ENCODE measurements at places on chromosomes 12 and 14.

GRCh38 chr14:100278702-100279101 lies 27.5 kb downstream of the SLC25A29 start:
- DNase-seq = no peak

- no peak for DNase-seq
Measured at GRCh38 chr14:61603736-61604135, 91.6 kb upstream of the HIF1A start.

- peak; percentile 51 for DNase-seq
Measured at GRCh38 chr12:120361506-120362208, 7.3 kb downstream of the MSI1 start.

DNA sequence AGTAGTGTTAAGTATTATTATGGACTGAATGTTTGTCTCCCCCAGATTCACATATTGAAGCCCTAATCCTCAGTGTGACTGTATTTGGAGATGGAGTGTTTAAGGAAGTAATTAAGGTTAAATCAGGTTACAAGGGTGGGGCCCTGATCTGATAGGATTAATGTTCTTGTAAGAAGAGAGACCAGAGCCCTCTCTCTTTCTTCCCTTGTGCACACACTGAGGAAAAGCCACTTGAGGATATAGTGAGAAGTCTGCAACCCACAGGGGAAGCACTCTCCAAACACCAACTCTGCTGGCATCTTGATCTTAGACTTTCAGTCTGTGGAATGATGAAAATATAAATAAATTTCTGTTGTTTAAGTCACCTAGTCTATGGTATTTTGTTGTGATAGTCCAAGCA lies 2.2 kb upstream of the KLRG1 start:
- no peak for DNase-seq

DNA sequence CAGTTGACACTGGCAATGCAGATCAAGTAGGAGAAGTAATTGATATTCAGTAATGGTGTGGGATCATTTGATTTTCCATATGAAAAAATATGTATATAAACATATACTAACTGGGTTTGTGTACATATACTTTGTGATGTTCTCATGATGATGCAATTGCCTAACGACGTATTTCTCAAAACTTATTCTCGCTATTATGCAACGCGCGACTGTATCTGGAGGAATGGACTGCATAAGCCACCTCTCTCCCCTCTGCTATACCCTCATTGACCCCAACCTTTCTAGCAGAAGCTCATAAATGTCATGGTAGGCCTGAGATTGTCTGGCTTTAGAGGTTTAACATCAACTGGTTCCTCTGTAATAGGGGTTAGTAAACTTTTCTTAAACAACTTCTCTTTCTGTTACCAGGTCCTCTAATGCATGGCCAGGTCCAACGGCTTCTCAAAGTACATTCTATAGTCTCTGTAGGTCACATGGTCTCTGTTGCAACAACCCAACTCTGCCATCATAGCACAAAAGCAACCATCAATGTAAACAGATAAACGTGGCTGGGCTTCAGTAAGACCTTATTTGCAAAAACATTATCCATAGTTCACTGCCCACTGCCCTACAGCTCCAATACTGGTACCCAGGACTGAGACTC lies 59.3 kb downstream of the FOXN3 start:
- no peak for DNase-seq

DNA sequence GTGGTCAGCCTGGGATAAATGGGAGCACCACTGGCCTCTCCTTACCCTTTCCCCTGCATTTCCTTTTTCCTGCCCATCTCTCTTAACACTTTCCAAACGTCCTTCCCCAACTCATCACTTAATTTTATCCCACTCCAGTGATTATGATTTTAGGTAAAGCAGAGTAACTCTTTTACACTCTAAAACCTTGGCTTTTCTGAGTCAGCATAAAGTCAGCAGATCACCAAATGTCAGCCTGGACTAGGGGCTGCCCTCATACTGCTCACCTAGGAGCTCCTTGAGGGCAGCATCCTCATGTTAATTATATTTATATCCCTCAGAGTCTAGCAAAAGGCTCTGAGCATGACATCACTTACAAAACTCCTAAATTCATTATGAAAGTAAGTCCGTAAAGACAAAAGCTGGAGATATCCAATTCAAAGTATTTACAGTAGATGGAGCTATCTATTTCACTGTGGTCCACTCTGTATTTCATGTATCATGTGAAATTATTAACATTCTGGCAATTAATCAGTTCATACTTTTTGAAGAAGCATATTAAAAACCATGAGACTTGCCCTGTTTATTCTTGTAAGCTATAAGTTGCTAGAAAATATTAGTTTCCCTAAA lies 17.0 kb upstream of the DICER1 start:
- DNase-seq = no peak

GRCh38 chr12:21571046-21571445 lies 33.6 kb downstream of the GYS2 start:
- no peak for DNase-seq

DNA sequence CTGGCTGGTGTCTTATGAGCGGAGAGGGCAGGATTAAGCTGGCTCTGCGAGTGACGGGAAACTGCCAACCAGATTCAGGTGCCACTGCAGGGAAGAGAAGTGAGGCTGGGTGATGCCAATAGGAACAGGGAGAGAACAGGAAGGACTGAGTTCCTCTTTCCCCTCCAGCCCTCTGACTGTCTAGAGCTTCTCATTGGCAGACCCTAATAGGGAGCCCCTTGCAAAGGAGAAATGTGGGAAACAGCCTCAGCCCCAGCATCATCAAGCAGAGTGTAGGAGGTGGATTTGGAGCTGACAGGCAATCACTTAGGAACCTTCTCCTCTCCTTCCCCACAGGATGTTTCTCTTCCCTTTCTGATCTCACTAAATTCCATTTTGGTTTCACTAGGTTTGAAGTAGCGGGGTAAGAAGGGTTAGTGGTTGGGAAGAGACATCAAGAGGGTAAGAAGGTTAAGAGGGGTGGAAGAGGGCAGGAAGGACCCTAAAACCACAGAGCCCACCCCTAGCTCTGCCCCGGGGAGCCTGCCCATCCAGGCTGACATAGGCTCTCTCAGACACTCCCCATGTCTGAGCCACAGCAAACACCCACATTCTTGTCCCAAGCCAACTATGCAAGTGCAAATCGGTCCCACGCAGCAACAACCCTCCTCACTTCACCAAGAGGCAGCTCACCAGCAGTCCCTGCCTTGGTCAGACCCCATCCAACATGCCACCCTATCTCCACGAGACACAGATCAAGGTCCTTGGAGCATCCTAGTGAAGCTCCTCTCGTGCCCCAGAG lies 111.1 kb downstream of the STAB2 start:
- DNase-seq = no peak

GRCh38 chr14:68564826-68565759 lies 227.8 kb downstream of the ZFP36L1 start:
- no peak for DNase-seq

GRCh38 chr14:70064136-70064865 lies 124.5 kb downstream of the SLC8A3 start:
- DNase-seq = no peak

DNA sequence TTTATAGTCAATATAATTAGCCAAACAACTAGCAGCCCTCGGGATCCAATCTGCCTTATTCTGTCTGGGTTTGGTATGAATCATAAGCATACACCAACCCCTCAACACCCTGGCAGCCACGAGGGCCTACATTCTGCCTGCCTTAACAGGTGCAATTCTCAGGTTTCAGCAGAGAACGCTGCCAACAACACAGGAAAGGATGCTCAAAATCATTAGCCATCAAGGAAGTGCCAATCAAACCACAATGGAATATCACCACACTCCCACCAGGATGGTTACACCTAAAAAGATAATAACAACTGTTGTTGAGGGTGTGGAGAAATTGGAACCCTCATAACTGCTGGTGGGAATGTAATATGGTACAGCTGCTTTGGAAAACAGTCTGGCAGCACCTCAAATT lies 122.8 kb downstream of the TTC7B start:
- no peak for DNase-seq

- peak; percentile 20 for DNase-seq
Measured at GRCh38 chr12:132812631-132813305, 15.9 kb downstream of the GOLGA3 start.

DNA sequence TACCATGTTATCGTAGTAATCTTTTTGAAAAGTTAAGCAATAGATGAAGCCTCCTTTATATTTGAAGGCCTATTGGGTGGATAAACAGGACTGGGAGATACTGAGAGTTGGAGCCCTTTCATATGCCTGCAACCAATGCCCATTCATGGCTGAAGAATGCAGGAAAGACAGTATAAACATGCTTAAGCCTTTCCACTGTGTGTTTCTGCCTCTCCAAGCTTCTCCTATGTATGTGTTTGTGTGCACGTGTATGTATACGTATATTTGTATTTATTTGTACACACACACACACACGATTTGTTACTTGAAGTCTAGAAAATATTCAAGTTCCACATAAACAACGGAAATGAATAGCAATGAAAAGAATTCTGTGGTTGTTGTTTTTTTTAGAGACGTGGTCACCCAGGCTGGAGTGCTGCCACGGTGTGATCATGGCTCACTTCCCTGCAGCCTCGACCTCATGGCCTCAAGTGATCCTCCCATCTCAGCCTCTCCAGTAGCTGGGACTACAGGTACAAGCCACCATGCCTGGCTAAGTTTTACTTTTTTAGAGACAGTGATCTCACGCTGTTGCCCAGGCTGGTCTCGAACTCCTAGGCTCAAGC lies 1453.5 kb downstream of the AACS start:
- DNase-seq = no peak

DNA sequence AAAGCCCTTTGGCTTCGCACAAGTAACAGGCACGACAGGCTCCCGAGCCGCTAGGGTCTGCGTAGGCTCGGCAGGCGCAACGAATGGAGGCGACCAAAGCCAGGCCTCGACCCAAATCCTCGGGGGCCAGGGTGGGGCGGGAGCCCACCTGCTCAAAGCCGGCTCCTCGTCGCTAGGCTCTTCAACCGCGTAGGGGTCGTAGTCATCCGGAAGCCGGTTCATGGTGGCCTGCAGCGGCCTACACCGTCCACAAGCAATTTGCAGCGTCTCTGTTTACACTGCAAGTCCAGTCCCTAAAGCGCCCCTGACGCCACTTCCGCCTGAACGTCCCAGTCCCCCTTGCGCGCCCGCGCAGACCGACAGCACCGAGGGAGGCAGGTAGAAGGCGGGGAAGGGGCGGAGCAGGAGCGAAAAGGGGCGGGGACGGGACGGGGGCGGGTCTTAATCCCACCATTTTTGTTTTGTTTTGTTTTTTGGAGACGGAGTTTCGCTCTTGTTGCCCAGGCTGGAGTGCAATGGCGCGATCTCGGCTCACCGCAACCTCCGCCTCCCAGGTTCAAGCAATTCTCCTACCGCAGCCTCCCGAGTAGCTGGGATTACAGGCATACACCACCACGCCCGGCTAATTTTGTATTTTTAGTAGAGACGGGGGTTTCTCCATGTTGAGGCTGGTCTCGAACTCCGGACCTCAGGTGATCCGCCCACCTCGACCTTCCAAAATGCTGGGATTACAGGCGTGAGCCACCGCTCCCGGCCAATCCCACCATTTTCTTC lies at the start of gene EAPP:
EAPP (minus strand) TSS at position 295 of the 774 bp plus-strand sequence; CDS start at position 222, 73 bp downstream.
- DNase-seq = no peak

DNA sequence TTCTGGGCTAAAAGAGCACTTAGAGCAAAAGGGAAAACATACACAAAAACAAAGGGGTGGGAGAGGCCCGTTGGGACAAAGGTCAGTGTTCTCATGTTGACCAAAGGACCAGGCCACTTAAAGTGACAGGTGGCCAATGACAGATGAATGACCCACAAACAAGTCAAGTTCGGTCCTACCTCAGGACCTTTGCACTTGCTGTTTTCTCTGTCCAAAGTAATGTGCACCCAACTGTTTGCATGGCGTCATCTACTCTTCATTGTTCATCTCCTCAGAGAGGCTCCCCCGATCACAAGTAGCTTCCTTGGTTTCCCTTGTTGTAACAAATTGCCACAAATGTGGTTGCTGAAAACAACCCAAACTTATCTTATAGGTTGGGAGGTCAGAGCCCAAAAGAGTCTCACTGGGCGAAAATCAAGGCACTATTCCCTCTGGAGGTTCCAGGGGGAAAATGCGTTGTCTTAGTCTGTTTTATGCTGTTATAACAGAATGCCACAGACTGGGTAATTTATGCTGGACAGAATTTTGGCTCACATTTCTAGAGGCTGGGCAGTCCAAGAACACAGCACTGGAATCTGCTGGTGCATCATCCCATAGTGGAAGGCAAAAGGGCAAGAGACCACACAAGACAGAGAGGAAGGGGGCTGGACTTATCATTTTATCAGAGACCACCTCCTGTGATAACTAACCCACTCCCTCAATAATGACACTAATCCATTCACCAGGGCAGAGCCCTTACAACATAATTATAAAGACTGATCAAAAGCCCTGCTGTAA lies 23.9 kb downstream of the CLMN start:
- no peak for DNase-seq

DNA sequence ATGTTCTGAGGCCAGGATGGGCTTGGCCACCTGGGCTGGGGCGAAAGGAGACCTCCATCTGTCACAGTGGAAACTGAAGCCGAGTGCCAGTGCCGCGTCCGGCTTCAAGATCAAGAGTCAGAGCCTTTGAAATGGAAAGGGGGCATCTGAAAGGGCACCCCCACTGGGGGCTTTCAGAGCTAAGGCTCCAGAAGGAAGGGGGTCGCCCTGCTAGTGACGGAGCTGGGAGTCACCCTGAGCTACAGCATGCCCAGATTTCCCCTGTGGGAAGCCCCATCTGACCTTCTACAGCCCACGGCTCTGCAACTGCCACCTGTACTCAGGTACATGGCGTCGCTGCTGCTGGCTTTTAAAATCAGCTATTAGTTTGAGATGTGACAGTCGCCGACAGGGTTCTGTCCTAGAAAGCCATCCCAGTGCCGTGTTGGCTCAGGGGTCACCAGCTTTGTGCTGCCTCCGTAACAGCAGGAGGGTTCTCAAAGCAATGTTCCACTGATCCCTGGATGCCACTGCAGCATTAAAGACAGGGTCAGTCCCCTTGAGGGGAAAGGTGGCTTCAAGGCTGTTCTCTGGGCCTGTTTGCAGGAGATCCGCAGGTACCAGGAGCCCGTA lies 31.5 kb downstream of the CCNK start:
- DNase-seq = no peak

DNA sequence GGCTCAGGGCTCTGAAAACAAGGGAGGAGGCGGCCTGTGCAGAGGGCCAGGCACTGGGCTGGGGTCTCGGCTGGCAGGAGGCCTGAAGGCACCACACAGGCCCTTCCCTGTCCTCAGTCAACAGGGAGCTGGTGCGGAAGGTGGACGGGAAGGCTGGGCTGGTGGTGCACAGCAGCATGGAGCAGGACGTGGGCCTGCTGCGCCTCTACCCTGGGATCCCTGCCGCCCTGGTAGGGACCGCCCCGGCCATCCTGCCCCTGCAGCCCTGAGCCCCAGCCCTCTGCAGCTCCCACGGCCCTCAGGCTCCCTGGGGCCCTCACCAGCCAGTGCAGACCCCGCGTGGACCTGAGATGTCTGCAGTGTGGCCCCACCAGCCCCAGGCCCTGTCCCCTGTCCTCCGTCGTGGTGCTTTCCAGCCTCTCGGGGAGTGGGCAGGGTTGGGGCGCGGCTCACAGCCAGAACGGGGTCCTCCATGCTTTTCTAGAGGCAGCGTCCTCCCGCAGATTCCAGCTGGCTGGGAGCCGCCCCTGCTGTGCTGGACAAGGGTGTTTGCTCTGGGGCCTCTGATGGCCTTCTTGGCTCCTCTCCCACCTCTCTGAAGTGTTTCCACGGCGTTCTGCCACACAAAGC lies 18.1 kb downstream of the ASPG start:
- DNase-seq = no peak
